ENCODE measurements at places on chromosomes 5 and 9.

- DNase-seq, result no peak
Measured at GRCh38 chr9:127786773-127787104, 905 bp downstream of the CDK9 start.

GRCh38 chr9:137237759-137238726 lies 3.0 kb upstream of the TUBB4B start:
- DNase-seq, result no peak

GRCh38 chr5:76451031-76451701 lies 48.1 kb downstream of the IQGAP2 start:
- DNase-seq, result peak; percentile 61

DNA sequence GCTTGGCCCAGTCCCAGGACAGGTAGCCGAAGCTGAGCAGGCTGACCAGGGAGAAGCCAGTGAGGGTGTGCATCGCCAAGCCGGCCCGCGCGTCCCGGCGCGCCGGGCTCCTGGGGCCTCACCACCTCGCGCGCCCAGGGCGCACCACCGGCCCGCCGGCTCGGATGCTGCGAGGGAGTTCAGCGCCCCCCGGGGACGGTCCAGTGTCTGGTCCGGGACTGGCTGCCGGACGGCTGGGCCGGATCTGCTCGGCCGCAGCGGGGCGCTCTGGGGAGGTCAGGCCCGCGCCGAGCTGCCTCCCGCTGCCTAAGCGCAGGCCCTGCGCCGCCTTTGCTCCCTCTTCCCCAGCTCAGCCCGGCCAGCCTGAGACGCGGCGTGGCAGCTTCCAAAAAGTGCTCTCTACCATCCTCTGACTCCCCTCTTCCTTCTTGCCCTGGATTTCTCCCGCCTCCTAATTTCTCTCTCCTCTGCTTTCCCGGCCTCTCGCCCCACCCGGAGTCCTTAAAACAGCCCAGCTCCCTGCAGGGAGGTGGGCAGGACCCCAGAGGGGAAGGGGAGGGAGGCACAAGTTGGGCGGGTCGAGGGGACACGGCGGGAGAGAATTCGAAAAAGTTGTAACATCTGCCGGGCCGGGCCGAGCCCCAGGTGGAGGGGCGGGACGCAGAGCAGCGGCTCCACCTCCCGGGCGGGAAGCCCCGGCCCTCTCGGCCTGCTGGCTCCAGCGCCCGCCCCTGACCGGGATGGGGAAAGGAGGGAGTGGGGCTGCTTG lies at the start of gene ARSI:
ARSI (minus strand) TSS at position 605 of the 769 bp plus-strand sequence; CDS start at position 73, 532 bp downstream.
- DNase-seq, result no peak

GRCh38 chr9:97923529-97924108 lies 1.3 kb upstream of the TRMO start:
- DNase-seq, result peak; percentile 83

- DNase-seq, result no peak
Measured at GRCh38 chr5:36217988-36218387, 23.7 kb downstream of the NADK2 start.

- DNase-seq, result no peak
Measured at GRCh38 chr9:18154661-18155060, 319.3 kb upstream of the ADAMTSL1 start.

DNA sequence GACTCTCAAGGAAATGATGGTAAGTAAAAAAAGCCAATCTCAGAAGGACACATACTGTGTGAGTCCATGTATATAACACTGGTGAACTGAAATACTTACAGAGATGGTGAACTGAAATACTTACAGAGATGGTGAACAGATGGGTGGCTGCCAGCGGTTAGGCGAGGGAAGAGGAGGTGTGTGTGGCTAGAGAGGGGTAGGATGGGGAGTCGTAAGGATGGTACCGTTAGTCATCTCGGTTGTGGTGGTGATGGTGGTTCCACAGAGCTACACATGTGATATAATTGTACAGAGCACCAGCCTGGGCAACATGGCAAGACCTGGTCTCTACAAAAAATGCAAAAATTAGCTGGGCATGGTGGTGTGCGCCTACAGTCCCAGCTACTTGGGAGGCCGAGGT lies 113.6 kb upstream of the RAPGEF1 start:
- DNase-seq, result no peak

- no peak for DNase-seq
Measured at GRCh38 chr5:5741418-5741817, 318.9 kb downstream of the ICE1 start.

DNA sequence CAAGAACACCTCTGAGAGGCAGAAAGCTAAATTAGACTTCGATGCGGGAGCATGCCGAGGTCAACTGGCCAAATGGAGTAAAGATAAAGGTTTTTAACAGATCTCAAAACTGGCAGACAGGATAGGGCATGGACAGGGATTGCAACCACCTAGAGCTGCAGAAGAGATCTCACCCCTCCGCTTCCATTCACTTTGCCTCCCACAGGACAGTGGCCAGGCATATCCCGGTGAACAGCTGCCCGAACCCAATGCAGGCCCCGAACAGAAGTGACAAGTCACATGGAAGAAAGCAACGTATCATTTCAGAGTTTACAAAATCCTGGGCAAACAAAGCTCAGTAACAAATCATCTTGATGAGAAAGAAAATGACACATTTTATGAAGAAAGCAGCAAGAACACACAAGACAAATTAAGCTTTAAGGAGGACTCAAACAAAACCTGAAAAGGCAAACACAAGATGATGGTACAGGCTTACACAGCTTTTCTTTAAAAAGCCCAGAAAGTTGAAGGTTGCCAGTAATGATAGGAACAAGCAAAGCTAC lies 18.4 kb downstream of the RNF130 start:
- DNase-seq, result no peak

DNA sequence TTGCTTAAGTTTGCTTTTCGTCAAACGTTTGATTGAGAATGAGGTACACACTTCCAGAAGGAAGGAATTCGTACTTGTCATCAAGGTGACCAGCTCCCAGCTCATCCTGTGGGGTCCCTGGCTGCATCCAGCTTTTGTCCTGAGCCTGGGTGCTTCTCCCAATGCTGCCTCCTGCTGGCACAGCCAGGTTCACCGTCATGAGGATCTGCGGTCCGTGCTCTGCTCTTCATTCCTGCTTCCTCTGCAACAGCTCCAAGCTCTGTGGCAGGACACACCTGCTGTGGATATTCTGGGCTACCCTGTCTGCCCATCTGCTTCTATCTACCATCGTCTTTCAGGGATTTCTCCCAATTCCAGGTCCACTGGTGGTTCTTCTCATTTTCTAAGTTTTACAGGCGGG lies 13.3 kb upstream of the UBE2QL1 start:
- peak; percentile 9 for DNase-seq

- peak; percentile 63 for DNase-seq
Measured at GRCh38 chr9:33051144-33051543, 25.3 kb downstream of the SMU1 start.

DNA sequence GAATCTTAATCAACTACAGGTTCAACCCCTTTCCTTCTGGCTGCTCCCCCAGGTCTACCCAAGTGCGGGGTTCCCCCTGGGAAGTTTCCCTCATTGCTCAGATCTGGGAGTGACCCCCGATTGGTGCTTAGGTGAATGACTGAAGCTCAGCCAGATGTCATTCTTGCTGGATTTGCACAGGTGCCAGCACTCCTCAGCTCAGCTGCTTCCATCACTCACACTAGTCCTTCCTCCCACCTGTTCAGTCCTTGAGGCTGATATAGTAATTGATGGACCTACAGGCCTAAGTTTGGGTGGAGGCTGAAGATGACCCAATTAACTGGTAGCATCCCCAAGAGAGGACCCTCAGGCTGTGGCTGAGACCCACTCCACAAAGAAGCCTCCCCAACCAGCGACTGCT lies 32.9 kb downstream of the PRLR start:
- no peak for DNase-seq

- no peak for DNase-seq
Measured at GRCh38 chr9:81538890-81539289, 150.5 kb downstream of the TLE1 start.

- DNase-seq, result no peak
Measured at GRCh38 chr9:71118324-71118723, 3.1 kb downstream of the TRPM3 start.
